ENCODE measurements at places on chromosomes 2 and 18.

GRCh38 chr2:121239471-121239870 lies 45.5 kb downstream of the TFCP2L1 start:
- DNase-seq: no peak

- DNase-seq: no peak
These were observed 63.9 kb downstream of the ALPK2 start for GRCh38 chr18:58565021-58565420.

- DNase-seq: no peak
These were observed 91.8 kb downstream of the TGIF1 start for GRCh38 chr18:3541549-3542386.

- DNase-seq: no peak
These were observed 68.9 kb downstream of the TMEM18 start for GRCh38 chr2:608297-608696.

DNA sequence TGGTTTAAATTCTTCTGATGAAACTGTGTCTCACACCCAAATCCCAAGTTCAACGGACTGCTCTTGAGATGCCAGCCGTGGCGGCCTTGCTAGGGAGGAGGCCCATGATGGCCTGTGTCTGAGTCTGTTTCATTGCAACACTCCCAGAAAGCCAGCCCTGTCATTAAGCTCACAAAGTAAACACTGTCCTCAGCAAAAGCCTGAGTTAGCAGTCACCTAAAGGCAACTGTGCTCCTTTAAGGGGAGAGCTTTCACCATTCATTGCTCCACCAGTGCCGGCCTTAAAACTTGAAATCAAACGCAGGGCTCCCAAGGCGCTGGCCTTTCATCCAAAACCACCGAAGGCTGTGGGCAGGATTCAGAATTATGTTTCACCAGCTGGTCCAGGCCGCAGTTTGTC lies 42.5 kb upstream of the PPP1CB start:
- DNase-seq: no peak

GRCh38 chr2:1049691-1050090 lies 99.0 kb downstream of the SNTG2 start:
- peak; percentile 12 for DNase-seq

DNA sequence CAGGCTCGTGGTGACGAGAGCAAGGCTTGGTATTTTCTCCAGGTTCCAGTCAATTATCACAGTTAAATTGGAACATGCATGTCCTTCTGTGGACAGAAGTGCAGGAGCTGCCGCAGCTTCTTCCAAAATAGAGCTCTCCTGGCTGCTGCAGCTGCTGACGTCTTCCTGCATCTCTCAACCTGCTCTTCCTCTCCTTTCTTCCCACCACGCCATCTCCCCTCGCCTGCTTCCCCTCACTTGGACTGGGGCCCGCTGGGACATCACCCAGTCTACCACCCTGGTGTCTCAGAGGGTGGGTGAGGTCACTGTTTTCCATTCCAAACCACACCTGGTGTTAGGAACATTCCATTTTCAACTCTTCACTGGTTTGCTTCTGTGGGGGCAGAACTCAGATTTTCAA lies 41.4 kb downstream of the SPP2 start:
- DNase-seq: peak; percentile 32

DNA sequence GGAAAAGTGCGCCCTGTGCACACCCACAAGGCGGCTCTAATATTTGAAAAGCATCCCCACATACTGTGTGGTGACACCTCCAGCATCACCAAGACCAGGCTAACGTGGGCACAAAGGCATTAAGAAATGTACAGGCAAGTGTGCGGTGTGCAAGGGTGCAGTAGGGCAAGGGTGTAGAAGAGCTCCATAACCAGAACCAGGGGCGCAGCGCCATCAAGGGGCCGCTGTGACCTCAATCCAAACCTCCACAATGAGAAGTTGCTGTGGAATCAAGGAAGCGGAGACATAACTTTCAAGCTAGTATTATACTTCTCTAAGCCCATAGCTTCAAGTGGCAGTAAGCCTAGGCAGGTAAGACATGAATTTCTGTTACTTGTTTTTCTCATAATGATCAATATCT lies 13.0 kb downstream of the L3MBTL4 start:
- peak; percentile 34 for DNase-seq

DNA sequence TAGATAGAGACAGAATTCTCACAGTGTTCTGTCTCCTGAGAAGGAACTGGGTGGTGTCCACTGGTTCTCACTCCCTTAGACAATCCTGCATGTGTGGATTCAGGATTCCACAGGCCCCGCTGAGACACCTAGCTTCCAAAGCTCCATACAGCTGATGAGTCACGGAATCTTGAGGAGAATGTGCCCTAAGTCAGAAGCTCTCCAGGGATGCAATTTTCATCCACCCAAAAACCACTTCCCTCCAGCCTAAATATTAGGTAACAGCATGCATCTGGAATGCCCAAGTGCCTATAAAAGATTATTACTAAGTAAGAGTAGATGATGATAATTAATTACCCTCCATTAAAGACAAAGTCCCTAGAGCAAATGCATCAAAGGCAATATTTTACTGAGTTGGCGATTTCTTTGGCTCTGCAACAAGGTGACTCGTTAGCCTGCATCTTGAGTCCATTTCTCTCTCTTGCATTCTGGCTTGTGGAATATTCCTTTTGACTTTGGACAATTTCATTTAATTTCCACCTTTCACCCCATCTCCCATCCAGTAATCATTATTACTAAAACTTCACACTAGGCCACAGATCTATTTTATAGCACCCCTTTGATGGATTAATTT lies 475.1 kb downstream of the TNS1 start:
- DNase-seq: no peak

DNA sequence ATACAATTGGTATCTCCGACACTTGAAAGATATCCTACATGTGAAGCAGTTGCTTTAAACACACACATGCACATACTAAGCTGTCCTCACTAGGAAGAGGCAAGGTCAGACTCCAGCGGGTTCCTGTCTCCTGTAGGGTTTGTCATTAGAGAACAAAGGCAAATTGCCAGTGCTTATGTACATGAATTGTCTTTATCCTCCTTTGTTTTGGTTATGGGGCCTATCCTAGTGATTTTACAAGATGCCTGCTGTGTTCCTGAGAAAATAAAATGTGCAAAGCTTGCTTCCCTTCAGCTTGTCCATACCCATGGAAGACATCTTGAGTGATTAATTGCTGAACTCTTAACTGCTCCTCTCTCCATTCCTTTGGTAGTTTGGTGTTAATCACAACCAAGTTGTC lies 86.7 kb upstream of the SLC39A10 start:
- no peak for DNase-seq

DNA sequence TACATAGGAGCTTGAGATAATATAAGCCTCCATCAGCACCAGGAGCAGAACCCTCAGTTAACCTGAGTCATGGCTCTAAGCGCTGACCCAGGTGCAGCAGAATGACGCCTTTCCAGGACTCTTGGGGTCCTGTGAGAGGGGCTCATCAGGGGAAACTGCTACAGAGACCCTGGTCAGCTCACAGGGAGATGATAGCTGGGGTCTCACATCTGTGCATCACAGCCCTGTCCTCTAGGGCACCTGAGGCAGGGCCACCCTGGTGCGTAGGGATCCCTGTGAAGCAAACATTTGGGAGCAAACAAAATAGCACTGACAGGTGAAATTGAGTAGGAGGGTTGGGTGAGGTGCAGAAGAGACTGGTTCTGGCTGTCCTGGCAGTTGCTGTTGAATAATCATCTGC lies 219.2 kb downstream of the SH3RF3 start:
- no peak for DNase-seq

GRCh38 chr2:689877-690510 lies 12.8 kb upstream of the TMEM18 start:
- DNase-seq: no peak

DNA sequence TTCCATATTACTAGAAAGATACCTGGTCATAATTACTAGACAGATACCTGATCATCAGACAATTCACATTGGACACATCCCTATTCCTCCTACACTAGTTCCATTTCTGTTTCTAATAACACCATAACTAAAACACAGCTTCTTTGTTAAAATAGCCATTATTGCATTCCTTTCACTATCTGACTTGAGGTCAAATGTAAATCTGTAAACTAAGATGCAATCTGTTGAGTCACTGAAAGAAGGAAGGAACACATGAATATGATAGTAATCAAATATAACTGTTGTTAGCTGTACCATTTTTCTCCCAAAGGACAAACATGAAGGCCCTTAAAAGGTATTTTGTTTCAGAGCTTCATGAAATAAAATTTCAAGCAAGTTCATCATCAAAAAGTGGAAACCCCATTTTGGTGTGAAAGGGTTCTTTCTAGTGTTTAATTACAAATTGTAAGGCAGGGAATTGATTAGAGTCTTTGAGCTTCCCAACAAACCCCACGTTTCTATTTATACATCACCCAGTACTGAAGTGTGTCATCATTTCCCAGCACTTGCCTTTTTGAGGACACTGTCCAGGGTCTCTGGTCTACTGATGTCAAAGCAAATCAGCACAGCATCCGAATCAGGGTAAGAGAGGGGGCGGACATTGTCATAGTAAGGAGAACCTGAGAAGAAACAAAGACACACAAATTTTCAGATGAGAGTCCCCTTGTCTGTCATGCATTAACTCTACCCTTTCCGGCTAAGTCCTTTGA lies 13.0 kb downstream of the RND3 start:
- no peak for DNase-seq

GRCh38 chr2:86225581-86225980 lies 26.3 kb downstream of the MRPL35 start:
- no peak for DNase-seq

DNA sequence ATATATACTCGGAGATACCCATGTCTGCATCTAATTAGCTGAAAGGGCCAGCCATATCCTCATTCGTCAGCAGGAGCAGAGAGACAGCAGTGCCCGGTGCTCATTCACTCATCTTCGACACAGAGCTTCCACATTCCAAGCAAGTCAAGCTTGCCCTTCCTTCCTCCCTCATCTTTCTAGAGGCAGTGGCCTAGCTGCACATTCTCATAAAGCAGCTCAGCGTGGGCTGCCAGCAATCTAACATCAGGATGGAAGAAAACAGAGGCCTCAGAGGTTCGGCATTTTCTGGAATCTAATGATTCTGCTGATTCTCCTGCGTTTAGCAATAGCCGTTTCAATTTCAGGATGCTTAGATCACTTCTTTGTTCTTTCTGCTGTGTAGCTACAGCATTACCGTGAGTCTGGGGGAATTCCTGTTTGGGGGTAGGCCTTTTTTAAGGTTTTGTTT lies 68.8 kb downstream of the CLHC1 start:
- DNase-seq: peak; percentile 62

DNA sequence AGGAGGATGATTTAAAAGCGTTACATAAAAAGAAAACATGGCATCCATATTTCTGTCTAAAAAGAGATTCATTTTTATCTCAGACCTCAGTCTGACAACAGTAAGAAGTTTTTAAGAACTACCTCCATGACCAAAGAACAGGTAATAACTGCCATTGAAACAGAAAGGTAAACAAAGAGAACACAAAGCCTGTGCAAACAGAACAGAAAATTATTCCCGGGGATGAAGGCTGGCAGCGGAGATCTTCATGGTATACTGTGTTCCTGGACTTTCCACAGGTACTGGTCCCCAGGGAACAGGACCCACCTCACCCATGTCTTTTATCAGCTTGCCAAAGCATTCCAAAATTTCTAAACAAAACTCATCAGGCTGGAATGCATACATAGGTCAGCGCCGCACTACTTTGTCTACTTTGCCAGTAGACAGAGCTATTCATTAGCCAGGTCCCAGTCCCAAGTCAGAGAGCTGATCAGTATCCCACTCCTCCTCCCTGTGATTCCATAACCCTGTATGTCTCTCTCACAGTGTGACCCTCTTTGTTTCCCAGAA lies 277.3 kb downstream of the MBD2 start:
- peak; percentile 13 for DNase-seq

- DNase-seq: no peak
These were observed 4.4 kb downstream of the C2orf92 start for GRCh38 chr2:97673915-97674283.

DNA sequence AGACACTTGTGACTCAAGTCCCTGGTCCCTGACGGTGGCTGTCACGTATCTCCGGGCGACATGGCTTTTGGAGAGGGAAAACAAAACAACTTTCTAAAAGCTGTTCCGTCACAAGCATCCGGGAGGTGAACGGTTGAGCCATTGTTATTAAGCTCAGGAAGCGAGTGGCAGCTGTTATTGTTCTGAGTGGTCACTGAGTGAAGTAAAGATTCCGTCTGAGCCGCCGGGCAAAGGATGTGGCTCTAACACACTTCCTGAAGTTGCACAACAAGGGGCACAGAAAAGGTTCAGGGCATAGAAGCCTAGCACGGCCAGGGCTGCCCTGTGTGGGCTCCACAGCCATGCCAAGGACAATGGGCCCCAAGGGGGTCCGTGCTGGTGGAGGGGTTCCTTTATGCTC lies 24.3 kb downstream of the INPP5D start:
- peak; percentile 20 for DNase-seq

DNA sequence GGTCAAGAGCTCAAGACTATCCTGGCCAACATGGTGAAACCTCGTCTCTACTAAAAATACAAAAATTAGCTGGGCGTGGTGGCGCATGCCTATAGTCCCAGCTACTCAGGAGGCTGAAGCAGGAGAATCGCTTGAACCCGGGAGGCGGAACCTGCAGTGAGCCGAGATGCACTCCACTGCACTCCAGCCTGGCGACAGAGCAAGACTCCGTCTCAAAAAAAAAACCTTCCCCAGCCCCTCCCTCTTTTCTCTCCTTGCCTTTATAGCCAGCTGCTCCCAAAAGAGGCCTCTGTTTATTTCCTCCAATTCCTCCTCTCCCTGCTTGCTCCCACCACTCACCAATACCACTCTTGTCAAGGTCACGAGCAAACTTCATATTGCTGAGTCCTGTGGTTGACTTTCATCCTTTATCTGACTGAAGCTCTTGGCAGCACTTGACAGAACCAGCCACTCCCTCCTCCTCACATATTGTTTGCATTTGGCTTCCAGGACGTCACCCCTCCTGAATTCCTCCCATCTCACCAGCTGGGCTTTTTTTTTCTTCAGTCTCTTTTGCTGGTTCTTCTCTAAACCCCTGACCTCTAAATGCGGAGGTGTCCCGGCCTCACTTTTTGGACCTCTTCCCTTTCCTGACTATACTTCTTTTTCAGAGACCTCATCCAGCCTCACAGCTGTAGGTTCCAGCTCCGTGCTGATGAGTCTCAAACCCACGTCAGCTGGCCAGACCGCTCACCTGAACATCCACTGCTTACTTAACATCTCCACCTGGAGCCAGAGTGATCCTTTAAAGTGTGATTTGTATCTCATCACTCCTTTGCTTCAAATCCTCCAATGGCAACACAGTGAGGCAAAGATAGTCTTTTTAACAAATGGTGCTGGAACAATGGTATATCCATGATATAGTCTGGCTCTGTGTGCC lies 84.6 kb upstream of the CAB39 start:
- peak; percentile 58 for DNase-seq

DNA sequence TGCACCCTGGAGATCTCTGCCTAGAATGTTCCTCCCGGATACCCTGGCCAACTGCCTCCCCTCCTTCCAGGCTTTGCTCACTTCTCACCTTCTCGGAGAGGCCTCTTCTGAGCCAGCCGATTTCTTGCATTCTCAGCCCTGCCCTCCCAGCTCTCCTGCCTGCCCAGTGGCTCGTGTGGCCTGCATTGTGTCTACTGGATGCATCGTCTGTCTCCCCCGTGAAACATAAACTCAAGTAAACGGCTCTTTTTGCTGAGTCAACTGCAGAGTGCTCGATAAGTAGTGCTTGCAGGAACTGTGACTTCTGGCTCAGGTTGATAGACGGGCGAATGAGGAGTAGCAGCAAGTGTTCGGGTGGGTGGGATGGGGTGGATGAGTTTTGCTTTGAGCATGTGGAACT lies 112.5 kb upstream of the ODC1 start:
- no peak for DNase-seq

- no peak for DNase-seq
These were observed 53.9 kb downstream of the ZNF407 start for GRCh38 chr18:74651327-74652128.

- DNase-seq: no peak
These were observed 118.5 kb downstream of the ACKR3 start for GRCh38 chr2:236688157-236688556.

All from astrocyte of the hippocampus (primary cell).